ENCODE measurements at places on chromosomes 3 and 15. TPM values are rescaled to one million over a fixed set of nuclear protein-coding genes. Genes with fewer than 3 reads are reported as not detected.

DNA sequence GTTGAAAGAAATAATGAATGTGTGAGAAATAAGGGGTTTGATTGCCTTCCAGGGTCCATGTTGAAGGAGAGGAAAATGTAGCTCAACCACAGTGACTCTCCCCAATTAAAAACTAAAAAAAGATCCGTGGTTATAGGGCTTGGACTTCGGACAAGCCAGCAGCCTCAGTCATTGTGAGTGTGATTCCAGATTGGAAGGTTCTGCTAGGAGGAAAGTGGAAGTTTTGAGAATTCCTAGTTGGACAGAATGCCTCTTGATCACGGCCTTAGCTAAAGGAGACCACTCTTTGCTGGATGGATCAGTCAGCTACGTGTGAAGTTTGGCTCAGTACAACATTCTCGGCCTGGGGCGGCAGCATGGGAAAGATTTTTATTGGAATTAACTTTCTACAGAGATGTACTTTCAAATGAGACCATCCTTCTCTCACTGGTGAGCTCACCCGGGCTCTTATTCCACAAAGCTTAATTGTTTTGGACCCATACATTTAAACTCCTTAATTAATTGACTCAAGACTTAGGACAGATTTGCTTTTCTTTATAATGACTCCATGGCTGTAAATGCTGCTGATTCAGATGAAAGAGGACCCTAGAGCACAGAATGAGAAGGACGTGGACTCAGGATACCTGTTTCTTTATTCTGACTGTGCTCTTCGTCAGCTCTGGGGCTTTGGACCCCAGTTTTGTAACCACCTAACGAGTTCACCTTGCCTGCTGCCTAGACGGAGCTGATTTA is 27.5 kb downstream of the FLNB start:
- no peak for DNase-seq

DNA sequence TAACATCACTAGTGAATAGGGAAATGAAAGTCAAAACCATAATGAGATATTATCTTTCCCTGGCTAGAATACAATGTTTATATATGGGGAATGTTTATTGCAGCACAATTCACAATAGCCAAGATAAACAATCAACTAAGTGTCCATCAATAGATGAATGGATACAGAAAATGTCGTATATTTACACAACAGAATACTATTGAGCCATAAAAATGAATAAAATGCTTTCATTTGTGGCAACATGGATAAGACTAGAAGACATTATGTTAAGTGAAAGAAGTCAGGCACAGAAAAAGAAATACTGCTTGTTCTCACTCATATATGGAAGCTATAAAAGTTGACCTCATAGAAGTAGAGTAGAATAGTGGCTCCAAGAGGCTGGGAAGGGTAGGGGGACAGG is 65.2 kb downstream of the SLC9C1 start:
- DNase-seq, result no peak

- peak; percentile 3 for DNase-seq
Measured at GRCh38 chr3:97125902-97126499, 311.6 kb downstream of the EPHA6 start.

GRCh38 chr15:84764989-84765388 is 16.6 kb downstream of the ZNF592 start:
- DNase-seq, result no peak

DNA sequence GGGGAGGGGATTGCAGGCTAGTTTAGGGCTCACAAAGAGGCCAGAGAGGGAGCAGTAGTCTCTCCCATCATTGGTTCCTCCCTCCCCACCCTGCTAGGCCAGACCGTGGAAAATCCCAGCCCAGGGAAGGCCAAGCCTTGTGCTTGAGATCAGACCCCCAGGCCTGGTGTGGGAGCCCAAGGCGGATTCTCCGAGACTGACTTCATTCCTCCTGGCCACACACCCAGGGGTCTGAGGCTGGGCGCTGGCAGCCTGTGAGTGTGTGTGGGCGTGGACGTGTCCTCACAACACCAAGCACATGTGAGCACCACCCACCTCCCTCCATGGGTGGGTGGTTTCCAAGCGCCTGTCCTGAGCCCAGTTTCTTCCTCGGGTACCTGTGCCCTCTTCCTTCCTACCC is 4.1 kb downstream of the LOXL1 start:
- no peak for DNase-seq

DNA sequence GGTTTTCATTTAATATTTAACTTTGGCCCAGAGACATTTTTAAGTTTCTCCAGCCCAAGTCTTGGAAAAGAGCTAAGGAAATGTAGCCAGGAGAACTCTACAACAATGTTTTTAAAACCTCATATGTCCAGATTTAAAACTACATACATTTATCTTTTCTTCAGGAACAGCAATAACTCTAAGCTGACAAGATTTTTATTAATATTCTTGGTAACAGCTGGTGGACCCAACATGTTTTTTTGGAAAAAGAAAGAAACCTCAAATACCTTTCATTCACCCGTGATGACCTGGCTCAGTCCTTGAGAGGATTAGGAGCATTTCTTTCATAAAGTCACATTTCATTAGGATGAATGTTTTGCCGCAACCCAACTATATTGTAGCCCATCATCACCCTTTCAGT is 50.4 kb upstream of the CMSS1 start:
- no peak for DNase-seq

- no peak for DNase-seq
Measured at GRCh38 chr3:34323517-34323916, 525.1 kb downstream of the PDCD6IP start.

- DNase-seq, result no peak
Measured at GRCh38 chr15:69403594-69403993, 10.6 kb upstream of the KIF23 start.

- no peak for DNase-seq
Measured at GRCh38 chr15:101391981-101392640, 97.1 kb upstream of the SNRPA1 start.

GRCh38 chr3:83902787-83903533 is 1055.8 kb upstream of the CADM2 start:
- DNase-seq, result no peak

DNA sequence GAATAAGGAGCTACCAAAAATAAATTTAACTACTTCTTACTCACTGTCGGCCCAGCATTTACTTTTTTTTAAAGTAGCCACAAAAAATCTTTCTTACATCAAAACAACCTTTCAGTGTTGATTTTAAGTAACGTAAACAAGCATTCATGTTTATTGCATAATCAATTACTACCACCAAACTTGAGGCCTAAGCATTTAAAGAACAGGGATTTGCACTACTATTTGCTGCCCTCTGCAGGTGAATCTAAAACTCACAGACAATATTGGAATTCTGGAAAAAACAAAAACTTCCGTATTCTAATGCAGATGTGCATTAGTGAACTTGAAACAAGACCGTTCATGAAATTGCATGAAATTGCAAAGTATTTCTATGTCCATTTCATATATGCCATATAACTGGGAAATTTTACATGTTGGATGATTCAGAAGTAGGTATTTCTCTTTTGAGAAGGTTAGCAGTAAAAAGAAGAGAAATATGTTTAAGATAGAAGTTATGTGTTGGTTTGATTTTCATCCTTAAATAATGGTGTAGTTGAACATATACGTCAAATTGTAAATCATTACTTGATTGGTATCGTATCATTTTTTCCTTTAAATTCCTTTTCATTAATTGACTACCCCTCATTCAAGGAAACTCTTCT is 55.6 kb downstream of the CGGBP1 start:
- peak; percentile 52 for DNase-seq

- peak; percentile 90 for DNase-seq
Measured at GRCh38 chr15:78077053-78077870, at the start of gene TBC1D2B. Gene TBC1D2B (minus strand): TSS chr15:78077711. CDS start chr15:78077652, 59 bp downstream.

- DNase-seq, result no peak
Measured at GRCh38 chr3:124229836-124230235, 237.9 kb upstream of the ROPN1 start.

GRCh38 chr3:190193210-190193609 is 72.5 kb upstream of the P3H2 start:
- no peak for DNase-seq

DNA sequence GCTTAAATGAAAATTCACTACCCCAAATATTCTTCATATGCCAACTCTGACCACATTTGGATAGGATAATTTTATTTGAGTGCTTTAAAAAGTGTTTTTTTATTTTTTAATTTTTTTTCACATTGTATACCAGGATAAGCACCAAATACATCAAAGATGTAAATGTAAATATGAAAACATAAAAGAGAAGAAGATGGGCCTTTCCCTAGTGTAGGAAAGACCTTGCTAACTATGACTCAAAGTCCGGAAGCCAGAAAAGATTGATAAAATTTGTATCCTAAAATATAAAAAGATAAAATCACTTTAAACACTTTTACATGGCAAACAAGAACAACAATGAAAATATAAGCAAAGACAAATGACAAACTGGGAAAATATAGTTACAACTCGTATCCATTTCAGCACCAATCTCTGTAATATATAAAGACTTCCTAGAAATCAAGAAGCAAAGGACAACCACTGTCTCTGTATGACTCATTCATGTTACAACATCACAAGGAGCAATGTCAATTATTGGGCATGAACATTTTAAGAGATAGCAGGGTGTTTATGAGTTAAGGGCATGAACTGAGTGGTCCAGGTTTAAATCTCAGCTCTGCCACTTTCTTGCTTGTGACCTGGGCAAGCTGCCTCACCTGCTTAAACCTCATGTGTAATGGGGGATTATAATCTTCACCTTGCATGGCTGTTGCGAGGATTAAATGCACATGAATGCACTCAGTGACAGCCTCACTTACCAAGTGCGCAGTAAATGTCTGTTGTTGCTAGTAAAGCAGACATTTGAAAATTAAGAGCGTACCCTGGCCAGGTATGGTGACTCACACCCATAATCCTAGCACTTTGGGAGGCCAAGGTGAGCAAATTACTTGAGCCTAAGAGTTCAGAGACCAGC is 25.3 kb upstream of the ARHGEF3 start:
- DNase-seq, result no peak

GRCh38 chr15:83926116-83926515 is 272.2 kb downstream of the ADAMTSL3 start:
- no peak for DNase-seq

DNA sequence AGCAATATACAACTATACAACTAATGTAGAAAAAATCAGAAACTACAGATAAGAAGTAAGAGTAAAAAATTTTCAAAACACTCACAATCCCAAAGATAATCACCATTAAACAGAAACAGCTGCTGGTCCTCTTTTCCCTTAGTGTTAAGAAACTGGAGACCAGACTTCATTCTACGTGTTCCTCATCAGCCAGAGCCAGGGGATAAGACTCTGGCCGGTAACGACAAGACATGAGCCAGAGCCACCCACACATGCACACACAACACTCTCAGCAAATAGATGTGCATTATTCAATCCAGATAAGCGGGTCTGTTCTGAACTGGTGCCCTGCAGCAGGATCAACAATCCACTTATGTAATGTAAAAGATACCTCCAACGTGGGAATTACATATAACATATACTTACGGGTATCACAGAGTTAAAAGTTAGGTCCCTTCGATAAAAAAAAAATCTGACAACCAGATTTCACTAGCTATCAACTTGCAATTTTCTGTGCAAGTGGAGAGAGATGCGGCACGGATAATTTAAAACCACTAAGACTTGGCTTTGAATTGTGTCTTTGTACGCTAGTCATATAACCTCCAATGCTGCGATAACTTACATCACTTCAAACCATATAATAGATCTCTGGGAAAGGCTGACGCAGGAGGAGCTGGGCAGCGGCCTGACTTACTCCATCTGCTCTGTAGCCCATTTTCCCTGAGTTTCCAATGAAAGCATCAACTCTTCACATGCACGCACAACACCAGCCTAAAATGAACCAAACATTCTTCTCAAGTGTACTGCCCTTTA is 17.8 kb downstream of the PRICKLE2 start:
- DNase-seq, result no peak

DNA sequence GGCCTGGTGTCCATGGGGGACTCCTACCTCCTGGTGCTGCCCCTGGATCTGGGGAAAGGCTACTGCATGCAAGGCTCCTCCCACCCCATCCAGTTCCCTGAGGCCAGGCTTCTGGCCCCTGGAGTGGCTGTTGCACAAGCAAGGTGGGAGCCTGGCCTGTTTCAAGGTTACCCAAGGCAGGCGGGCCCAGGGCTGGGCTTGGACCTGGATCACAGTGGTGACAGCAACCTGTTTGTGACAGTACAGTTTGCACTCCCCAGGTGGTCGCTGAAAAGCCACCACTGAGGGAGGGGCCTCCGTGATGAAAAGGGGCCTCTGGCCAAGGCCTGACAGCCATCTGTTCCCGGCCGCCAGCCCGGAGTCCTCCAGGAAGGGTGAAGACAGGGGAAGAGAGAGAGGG is 14.4 kb upstream of the KY start:
- no peak for DNase-seq

GRCh38 chr3:109131276-109131675 is 5.2 kb upstream of the C3orf85 start:
- DNase-seq, result no peak

DNA sequence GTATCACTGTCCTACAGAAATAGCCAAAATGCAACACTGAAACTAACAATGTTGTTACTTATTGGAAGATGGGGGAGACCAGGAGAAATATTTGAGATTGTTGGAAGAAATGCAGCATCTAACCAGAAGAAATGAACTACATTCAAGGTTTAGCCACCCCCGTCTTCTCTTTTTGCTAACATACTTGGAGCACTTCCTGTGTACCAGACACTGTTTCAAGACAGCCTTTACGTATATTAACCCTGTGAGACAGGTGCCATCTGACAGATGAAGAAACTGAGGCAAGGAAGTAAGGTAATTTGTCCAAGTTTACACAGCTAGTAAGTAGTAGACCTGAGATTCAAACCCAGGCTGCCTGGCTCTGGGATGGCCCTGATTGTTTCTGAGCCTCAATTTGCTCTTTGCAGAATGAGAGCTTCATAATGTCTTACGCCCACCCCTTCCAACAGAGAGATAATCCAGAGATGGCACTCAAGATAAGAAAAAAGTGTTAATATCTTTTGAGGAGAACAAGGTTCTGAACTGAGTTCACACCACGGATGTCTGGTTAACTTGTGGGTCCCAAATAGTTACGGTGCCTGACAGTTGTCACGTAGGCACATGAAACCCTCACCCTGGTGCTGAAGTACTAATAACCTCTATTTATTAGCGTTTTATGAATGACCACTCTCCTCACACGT is 26.1 kb downstream of the RASGRP1 start:
- no peak for DNase-seq

GJD2 gene
- not detected for total RNA-seq

ROPN1 gene
- not detected for total RNA-seq

SH2D7 gene
- total RNA-seq, result not detected

POPDC2 gene
- total RNA-seq, result 1.5 TPM

SCN11A gene
- total RNA-seq, result 0.81 TPM

RLBP1 gene
- 1.3 TPM for total RNA-seq

EBLN2 gene
- total RNA-seq, result 11.6 TPM

ITIH1 gene
- not detected for total RNA-seq
